ENCODE measurements at places on chromosomes 1 and 21.

DNA sequence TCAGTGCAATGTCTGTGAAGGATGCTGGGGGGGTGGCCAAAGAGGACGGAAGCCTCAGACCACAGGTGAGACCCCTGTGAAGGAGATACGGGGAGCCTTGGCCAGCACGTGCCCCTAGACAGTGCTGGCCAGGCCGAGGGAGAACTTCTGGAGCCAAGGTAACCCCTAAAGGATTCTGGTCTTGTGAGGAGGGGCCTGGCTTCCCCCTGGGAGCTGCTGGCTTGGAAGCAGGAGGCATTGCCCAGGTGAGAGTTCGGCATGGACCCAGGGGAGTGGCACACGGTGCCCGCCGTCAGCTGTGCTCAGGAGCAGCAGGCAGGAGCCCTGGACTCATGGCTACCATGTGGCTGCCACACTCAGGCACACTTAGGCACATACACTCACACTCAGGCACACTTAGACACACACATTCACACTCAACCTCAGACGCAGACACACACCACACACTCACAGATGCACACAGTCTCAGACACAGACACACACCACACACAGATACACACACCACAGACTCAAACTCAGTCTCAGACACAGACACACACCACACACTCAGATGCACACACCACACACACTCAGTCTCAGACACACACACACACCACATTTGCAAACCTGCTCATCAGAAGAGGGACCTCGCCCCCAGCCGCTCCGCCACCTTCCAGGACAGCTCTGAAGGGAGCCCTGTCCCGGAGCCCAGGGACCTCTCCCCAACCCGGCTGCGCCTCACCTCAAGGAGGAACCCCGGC, 1.1 kb upstream of the COL6A2 start:
- DNase-seq, result no peak

GRCh38 chr21:44492567-44493385, 37.5 kb downstream of the LRRC3 start:
- DNase-seq, result no peak

- DNase-seq, result peak; percentile 39
Observed at GRCh38 chr1:17682400-17682799, 72.7 kb upstream of the ACTL8 start.

- DNase-seq, result no peak
Observed at GRCh38 chr1:230735447-230735846, 11.7 kb upstream of the CAPN9 start.

DNA sequence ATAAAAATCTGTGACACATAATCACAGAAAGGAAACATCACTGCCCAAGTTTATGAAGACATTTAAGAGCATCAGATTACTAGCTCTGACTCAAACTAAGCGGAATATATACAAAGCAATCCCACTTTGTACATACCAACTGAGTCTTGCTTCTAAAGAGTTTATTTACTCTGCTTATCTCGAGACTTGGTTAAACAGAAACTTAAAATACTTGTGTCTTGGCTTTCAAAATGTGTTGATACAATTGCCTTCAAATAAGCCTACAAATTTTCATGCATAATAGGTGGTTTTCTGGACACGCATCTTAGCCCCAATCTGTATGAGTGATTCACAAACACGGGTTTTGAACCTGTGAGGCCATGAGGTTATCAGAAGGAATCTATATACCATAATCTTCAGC, 21.0 kb downstream of the CD160 start:
- peak; percentile 77 for DNase-seq
